Fibroblast of skin of back (primary cell): ENCODE measurements at places on chromosomes 13 and 19.
A peak's percentile ranks its signal among the peaks of the same experiment; 100 is the strongest.

DNA sequence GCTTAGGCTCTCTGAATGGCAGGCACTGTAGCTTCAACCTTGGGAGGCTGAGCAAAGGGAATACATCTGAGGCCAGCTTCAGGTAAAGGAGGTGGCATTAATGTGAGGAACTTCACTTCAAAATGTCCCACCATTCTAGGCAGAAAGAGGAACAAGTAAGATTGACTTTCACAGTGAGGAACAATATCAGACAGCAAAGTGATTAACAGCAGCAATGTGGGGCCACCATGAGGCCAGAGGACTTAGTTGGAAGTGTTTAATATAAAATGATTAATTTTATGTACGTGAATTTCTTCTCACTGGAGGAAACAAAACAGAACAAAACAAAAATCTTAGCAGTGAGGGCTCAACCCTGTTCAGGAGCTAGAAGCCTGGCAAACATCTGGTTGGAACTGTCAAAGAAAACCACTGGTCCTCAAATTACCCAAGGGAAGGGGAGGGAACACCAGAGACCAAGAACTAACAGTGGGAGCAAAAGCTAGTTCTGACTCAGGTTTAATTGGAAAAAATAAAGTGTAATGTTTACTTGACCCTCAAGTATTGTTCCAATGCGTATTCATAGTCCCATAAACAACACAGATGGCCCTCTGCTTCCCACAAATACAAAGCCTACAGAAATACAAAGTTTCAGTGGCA is 43.9 kb upstream of the FRY start:
- DNase-seq: no peak

GRCh38 chr19:2478756-2479555 is 3.0 kb downstream of the GADD45B start:
- peak; percentile 79 for DNase-seq

DNA sequence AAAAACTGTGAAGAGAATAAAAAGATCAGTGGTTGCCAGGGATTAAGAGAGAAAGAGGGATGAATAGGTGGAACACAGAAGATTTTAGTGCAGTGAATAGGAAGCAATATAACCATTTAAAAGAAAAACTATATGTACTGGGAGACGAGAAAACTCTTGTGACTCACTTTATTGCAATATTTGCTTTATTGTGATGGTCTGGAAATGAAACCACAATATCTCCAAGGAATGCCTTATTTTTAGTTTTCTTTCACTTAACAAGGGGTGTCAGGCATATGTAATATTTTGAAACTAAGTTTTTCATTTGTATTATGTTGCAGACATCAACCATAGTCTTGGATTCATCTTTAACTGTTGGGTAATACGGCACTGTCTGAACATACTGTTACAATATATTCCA is 1308.2 kb downstream of the PCDH9 start:
- peak; percentile 69 for DNase-seq

GRCh38 chr13:62321895-62322294 is 906.2 kb upstream of the PCDH20 start:
- no peak for DNase-seq
